ENCODE measurements at places on chromosomes 2 and 18.

DNA sequence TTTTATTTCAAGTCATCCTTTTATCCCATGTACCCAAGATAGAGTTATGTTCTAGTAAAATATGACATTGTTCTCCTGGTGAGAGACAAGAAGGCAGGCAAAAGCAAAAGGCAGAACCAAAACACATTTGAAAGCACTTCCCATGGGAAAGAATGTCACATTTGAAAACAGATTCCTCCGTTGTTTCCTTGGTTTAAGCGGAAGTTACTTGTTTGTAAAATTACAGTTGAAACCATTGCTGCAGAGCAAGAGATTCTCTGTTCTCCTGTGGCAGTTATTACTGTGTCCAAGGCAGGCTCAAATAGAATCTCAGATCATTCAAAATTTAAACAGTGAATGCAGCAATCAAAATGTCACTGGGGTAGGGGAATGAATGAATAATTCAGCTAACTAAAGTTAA is 149.6 kb downstream of the MTCL1 start:
- no peak for DNase-seq

DNA sequence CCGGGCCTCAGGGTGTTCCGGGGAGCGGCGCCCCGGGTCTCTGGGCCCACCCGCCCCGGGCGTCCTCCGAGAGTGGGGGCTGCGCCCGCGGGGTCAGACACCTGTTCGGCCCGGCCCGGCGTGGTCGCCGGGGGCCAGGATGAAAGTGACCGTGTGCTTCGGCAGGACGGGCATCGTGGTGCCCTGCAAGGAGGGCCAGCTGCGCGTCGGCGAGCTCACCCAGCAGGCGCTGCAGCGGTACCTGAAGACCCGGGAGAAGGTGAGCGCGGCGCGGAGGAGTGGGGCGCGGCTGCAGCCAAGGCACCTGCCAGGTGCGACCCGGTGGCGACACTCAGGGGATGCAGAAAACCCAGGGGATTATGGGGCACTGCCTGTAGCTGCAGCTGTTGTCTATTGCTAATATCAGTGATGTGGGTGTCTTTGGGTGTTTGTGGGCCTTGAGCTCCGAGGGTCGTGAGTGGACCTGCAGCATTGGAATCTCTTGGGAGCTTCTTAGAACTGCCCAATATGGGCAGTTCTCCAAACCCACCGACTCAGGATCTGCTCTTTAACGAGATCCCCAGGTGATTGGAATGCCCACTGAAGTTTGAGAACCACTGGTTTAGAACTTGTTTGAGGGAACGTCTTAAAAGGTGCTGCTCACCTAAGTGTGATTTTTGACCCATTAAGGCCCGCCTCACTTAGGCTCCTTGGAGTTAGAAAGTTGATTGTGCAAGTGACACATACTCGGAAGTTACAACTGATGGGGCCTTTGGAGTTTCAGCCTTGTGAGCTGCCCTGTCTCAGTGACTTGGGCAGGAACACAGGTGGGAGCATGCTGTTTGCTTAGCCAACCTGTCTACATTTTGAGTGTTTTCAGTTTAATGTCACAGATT is 823 bp downstream of the PARD3B start:
- DNase-seq: no peak

GRCh38 chr2:47288864-47289263 is 114.1 kb upstream of the MSH2 start:
- DNase-seq: no peak

- DNase-seq: no peak
These were observed 7.2 kb downstream of the CPSF3 start for GRCh38 chr2:9430316-9431293.

DNA sequence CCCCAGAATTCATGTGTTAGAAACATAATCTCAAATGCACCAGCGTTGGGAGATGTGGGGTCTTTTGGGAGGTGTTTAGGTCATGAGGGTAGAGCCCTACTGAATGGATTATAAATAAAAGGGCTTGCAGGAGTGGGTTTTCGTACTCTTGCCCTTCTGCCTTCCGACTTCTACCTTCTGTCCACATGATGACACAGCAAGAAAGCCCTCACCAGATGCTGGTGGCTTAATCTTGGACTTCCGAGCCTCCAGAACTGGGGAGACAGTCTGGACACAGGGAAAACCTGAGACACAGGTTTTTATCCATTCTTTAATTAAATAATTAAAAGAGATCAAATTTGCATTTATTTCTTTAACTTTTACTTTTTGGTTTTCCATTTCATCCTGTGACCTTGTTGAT is 87.8 kb downstream of the DIS3L2 start:
- no peak for DNase-seq

GRCh38 chr2:113203217-113203530 is 29.4 kb downstream of the PSD4 start:
- DNase-seq: no peak

GRCh38 chr2:63881205-63881604 is 39.5 kb downstream of the UGP2 start:
- no peak for DNase-seq

DNA sequence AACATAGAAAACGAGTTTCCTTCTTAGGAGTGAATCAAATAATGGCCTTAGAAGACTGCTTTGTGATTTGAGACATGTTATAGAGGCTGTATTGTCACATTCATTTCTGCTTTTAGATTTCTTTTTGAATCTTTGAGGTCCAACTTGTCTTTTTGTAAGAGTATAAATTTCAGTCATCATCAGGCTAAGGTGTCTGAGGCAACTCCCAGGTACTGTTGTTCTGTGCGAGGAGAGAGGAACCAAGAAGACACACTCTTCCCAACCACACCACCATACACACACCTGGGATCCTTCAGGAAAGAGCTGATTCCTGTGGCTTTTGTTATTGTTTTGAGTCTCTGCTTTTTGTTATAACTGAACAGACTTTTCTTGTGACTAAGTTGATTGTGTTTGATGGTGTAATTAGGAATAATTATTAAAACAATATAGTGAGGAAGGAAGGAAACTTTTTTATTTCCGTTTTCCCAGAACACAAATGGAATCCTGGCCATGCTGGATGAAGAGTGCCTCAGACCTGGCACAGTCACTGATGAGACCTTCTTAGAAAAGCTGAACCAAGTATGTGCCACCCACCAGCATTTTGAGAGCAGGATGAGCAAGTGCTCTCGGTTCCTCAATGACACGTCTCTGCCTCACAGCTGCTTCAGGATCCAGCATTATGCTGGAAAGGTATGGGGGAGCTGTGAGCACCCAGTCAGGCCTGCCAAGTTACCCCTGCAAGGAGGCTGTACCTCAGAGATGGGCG is 140.4 kb downstream of the MYO1B start:
- no peak for DNase-seq

DNA sequence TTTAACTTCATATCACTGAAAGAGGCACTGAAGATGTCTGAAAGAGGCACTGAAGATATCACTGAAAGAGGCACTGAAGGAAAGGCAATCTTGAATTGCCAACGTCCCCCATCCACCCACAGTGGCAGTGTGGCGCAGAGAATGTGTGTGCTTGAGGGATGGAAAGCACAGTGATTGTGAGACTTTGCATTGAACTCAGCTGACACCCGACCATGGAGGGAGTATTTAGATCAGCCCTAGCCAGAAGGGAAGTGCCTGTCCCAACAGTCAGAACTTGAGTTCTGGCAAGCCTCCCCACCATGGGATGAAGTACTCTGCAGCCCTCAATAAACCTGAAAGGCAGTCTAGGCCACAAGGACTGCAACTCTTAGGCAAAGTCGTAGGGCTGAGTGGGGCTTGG is 33.8 kb downstream of the MAP4K3 start:
- DNase-seq: no peak

- no peak for DNase-seq
These were observed 20.2 kb downstream of the PROKR1 start for GRCh38 chr2:68663371-68664156.

DNA sequence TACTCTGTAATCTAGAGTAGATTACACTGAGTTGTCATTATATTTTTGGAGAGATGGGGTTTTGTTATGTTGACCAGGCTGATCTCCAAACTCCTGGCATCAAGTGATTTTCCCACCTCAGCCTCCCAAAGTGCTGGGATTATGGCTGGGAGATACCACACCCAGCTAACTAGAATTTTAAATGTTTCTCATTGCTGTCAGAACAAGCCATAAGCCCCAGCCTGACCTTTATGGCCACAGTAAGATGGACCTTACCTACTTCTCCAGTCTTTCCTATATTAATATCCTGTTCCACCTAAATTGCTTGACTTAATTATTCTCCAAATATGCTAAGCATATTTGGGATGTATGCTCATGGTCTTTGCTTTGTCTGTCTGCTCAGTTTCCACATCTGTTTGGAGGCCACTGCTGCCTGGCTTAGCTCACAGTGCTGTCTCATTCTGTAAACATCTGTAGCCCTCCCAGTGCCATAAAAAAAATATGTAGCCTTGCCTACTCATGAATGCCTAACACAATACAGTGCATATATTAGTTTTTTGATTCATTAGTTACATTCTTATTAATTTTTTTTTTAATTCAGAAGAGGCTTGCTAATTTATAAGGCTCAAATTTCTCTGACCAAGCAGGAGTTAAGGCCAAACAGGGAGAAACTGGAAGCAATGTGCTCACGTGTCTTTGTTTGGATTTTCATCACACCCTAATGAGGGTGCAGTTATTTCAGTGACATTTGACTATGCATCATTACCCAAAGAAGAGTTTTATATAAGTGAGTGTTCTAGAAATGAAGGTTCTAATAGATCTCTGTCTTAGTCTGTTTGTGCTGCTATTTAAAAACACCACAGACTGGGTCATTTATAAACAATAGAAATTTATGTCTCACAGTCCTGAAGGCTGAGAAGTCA is 45.3 kb upstream of the PSME4 start:
- no peak for DNase-seq

- DNase-seq: no peak
These were observed 294.1 kb downstream of the ALK start for GRCh38 chr2:29627279-29627711.

- DNase-seq: no peak
These were observed 40.0 kb upstream of the NCKAP5 start for GRCh38 chr2:133608291-133608690.

GRCh38 chr2:234861841-234862735 is 89.7 kb upstream of the SH3BP4 start:
- no peak for DNase-seq
